ENCODE measurements at places on chromosomes 6 and 20.

DNA sequence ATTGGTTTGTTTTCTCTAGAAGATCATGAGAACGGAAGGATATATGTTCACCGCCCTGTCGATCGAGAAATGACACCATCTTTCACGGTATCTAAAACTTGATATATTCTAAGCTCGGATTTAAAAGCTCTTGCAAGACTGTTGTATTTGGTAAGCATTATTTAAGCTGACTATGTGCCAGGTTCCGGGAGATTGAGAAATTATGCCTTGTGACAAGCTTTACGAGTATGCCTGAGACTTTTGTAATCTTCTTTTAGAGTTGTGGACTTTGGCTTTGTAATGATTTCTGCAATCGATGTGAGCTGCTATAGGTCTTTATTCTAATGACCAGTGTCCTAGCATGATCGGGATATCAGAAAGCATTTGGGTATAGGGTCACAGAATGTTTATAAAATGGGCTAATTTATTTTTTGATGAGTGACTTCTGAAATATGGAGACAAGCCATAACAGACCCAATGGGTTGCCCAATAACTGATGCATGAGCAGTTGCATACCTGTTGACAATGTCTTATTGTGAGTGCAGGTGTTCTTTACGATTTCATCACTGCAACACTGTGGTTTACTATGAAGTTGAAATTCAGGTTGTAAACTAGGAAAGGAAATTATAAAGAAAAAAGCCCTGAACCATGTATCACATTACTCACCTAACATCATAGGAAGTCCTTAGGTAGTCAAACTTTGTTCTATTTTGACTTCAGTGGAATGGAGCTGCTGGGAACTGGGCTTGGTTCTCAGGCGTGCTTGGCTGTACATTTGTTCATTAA is 14.0 kb downstream of the CDH26 start:
- DNase-seq, result no peak

GRCh38 chr6:113695516-113695915 is 161.6 kb upstream of the MARCKS start:
- no peak for DNase-seq

DNA sequence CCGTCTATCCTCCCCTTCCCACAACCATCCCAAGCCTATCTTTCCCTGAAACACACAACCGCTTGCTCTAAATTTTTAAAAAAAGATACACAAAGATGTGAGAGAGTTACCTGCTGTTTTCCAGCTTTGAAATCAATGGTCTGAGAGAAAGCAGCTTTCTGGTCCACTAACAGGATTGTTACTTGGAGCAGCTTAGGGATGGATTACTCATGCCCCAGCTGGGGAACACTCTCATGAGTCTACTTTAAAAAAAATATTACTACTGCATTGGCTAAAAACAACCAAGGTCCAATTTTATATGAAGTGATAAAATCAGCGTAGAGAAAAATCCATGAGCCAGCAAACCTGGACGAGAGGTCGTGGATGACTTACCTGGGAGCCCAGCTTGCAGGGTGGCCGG is 29.6 kb upstream of the FOXC1 start:
- no peak for DNase-seq

- peak; percentile 81 for DNase-seq
Measured at GRCh38 chr20:50153500-50154377, at the start of gene PEDS1. TSS of gene PEDS1 (minus strand) at chr20:50153723. CDS start at chr20:50153637, 86 bp downstream.

GRCh38 chr6:67896476-67896875 is 738.6 kb upstream of the ADGRB3 start:
- DNase-seq, result no peak

GRCh38 chr6:33420491-33421343 is 852 bp downstream of the SYNGAP1 start:
- no peak for DNase-seq

- DNase-seq, result no peak
Measured at GRCh38 chr6:7731294-7731693, 5.4 kb downstream of the BMP6 start.

Measured in CD4-positive, alpha-beta T cell treated with Interleukin-2 at 100 ng/mL for 4 hours (primary cell).